ENCODE measurements at places on chromosomes 6 and 20.

- DNase-seq = no peak
Measured at GRCh38 chr6:44464527-44465310, 77.2 kb downstream of the CDC5L start.

DNA sequence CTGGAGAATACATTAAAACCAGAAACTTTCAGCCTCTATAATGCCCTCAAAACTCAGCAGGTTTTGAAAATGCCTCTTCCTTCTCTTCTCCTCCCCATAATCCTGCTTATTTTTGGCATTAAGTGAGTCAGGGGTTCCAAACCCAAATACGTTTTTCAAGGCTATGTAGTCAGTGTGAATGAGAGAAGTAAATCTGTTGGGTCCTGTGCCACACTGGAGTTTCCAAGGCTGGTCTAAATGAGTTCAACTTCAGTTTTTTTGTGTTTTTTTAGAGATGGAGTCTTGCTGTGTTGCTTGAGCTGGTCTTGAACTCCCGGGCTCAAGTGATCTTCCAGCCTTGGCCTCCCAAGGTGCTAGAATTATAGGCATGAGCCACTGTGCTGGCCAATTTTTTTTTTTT, 20.9 kb downstream of the PTPRA start:
- DNase-seq = no peak

DNA sequence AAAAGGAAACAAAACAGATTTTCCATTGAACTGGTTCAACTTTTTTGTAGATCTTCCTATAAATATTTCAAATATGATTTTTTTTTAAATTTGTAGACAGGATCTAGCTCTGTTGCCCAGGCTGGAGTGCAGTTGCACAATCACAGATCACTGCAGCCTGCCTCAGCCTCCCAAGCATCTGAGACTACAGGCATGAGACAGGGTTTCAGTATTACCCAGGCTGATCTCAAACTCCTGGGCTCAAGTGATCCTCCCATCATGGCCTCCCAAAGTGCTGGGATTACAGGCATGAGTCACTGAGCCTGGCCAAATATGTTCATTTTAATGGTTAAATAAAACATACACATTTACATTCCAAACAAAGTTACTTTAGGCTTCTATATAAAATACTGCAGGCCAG, 33.6 kb downstream of the SAMHD1 start:
- no peak for DNase-seq

- DNase-seq = no peak
Measured at GRCh38 chr6:42498473-42499128, 46.9 kb upstream of the TRERF1 start.

DNA sequence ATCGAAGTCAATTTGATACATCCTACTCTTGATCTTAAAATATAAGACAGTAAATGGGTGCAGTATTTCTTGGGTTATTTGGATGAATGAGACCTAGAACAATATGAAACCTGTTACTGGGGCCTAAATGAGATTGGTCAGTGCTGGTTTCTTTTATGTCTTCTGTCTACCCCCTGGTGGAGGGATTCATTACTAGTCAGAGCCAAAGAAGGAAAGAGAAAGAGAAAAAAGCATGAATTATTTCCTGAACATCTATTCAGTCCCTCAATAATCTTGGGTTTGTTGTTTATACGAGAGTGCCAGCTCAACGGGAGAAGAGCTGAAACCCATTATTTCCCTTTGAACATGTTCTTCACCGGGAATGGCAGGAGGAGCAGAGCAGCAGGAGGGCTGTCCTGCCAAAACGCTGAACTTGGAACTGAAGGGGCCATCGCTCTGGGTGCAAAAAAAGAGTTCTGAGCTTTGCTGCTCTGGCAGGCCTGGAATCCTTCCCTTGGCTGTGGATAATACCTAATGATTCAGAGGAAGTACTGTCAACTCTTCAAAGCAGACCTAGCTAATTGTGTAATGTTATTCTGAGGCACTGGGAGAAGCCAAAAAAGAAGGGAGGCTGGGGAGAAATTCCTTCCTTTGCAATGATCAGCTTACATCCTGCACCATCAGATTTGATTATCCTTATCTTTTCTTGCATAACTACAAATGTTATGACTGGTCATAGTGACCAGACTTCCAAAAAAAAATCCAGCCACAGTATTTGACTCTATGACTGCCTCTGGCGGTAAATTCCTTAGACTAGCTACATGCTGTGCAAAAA, 72.0 kb downstream of the BLOC1S5 start:
- no peak for DNase-seq

DNA sequence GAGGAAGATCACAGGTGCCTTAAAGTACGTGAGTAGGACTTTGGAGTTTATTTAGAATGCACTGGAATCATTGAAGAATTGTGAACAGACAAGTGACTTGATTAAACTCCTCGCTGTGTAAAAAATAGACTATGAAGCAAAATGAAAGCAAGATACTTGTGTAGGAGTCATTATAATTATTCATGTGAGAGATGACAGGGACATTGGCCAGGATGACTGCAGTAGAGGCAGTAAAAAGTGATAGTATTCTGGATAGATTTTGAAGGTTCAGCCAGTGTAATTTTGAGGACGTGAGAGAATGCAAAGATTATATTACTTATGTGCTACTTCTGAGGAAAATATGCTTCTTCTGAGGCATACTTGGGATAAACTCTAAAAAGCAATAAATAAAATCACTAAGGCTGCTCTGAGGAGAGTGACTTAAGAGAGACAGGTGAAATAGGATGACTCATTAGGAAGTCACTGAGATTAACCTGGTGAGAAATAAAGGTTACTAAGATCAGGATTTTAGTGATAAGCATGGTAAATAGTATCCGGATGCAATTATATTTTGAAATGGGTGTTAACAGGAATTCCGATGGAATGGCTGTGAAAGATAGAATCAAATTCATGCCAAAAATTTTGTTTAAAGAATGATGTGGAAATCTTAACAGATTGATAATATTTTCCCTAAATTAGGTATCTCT, 202.0 kb downstream of the CENPW start:
- DNase-seq = no peak

DNA sequence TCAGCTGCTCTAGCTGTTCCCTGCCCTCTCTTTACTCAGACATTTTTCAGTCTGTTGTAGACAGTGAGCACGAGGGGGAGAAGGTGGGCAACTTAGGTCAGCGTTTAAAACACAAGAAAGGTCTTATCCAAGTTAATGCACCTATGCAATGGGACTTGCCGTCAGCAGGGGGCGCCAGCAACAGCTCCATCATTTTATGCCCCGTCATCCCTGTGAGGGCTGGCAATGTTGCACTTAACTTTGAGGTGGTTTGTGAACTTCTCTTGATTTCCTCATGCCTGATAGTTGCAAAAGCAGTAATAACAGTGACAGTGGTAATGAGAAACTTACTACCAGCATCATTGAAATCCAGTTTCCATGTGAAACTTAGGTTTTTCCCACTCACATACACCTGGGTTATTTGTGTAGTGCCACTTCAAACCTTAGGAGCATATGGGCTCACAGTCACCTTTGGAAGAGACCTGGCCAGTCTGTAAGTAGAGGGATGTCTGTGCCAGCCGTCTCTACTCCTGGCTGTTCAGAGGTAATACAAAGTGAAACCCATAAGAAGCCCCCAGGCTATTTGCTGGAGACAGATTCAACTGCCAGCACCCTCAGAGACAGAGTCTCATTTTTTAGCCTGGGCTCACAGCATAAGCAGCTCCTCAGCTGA, 44.9 kb upstream of the ID1 start:
- DNase-seq = peak; percentile 62

DNA sequence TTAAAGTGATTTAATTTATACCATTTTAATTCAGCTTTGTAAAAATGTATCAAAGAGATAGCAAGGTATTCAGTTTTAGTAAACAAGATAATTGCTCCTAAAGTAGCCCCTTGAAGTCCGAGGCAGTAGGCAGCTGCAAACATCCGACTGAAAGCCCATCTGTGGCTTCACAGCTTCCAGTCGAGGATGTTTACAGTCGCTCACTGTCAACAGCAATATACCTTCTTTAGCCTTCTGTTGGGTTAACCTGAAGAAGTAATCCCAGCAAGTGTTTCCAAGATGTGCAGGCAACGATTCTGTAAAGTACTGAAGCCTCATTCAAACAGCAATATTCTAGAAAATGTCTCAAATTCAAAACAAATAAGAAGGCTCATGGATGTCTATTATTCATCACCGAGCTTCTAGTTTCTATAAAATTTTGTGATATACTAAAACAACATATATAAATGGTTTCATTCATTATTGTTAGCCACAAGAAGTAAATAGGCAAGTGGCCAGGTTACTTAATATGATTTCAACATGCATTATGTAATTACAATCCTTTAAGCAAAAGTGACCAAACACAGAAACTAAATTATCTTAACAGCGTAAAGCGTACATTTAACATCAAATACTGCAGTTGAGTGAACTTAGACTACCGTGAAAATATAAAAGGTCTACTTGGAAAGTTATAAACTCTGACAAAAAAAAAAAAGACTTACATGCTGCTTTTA, 115.0 kb downstream of the OGFRL1 start:
- DNase-seq = no peak

- no peak for DNase-seq
Measured at GRCh38 chr6:68122032-68122431, 513.0 kb upstream of the ADGRB3 start.

- no peak for DNase-seq
Measured at GRCh38 chr6:148758492-148758891, 11.7 kb downstream of the UST start.

DNA sequence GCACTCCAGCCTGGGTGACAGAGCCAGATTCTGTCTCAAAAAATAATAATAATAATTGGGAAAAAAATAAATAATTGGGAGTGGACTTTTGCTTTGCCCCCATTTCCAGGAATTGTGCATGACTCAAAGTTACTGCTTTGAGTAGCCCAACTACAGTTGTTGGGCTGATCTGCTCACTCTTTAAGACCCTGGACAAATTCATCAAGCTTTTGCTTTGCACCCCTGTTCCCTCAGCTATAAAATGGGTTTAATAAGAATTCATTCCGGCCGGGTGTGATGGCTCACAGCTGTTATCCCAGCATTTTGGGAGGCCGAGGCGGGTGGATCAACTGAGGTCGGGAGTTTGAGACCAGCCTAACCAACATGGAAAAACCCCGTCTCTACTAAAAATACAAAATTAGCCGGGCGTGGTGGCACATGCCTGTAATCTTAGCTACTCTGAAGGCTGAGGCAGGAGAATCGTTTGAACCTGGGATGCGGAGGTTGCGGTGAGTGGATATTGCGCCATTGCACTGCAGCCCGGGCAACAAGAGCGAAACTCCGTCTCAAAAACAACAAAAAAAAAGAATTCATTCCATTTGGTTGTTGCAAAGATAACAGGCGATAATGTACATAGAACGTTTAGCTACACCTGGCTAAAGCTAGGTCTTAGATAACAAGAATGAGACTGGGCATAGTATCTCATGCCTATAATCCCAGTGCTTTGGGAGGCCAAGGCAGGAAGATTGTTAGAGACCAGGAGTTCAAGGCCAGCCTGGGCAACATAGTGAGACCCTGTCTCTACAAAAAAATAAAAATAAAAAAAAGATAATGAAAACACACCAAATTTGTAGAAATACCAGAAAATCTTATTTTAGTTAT, 87.9 kb upstream of the ZNF217 start:
- no peak for DNase-seq

DNA sequence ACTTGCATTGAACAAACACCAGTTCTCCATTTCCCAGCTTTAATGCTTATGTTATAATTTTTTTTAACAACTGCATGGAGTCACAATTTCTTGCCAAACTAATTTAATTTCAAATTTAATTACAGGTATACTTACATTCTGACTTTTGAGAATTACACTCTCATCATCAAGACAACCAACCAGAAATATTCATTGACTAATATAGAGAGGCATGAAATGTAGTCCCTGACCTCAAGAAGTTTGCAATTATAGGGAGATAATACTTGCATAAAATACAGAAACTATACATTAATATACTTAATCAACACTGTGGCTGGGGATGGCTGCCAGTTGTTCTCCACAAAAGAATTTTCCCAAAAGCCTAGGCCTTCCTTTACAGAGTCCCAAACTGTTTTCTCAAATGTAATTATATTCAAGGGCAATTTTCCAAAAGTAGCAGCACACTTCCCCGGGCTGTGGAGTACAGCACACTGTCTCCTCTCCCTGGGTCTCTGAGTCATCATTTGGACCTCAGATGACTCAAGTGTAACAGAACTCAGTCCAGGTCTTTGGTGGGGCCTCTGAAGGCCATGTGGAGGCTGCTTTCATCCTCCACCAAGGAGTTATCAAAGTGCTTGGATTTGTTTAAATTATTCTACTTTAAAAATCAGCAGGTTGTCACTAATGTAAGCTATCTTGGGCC, 114.1 kb downstream of the KIF16B start:
- DNase-seq = no peak

- no peak for DNase-seq
Measured at GRCh38 chr20:19602675-19603375, 155.2 kb upstream of the RIN2 start.

- no peak for DNase-seq
Measured at GRCh38 chr6:26311012-26311384, 54.0 kb upstream of the BTN3A2 start.

DNA sequence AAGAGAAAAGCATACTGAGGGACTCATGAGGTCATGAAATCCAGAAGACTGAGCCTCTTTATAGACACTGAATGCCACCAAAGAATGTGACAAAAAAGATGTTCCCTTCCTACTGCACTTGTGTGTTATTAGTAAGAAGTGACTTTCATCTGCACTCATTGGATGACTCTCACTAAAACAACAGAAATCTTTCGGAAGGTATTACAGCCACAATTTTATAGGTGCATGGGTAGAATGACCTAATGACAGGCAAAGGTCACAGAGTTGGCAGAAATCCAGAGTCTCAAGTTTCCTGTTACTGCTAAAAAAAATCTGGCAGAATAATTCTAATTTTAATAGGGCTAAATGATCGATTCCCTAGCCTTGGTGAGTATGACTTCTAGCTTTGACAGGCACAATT, 13.3 kb downstream of the PKHD1 start:
- no peak for DNase-seq

DNA sequence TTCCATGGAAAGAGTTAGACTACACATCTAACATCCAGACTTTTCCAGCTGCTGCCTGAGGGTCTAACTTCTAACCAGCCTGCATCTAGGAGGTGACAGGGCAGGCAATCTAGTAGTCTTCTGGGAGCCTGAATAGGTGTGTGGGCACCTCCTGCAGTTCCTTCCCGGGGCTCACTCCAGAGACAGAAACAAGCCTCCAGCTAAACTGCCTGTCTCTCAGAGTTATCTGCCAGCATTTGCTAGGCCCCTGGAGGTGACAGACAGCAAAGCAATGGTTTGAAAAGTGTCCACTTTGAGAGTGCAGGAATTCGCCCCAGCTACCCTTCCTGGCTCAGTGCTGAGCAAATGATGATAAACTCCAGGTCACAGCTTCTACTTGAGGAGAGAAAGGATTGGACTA, 240.5 kb upstream of the PRSS16 start:
- no peak for DNase-seq

GRCh38 chr6:167850782-167851181, 24.1 kb downstream of the AFDN start:
- DNase-seq = no peak

Measured in stimulated activated CD8-positive, alpha-beta memory T cell treated with anti-CD3 and anti-CD28 coated beads, Interleukin-12 subunit alpha, Interleukin-12 subunit beta, amount 100 ng/mL, for 1 hour (primary cell).